Nucleus accumbens (tissue), 56 donors: ENCODE measurements at places on chromosomes 4 and X.

DNA sequence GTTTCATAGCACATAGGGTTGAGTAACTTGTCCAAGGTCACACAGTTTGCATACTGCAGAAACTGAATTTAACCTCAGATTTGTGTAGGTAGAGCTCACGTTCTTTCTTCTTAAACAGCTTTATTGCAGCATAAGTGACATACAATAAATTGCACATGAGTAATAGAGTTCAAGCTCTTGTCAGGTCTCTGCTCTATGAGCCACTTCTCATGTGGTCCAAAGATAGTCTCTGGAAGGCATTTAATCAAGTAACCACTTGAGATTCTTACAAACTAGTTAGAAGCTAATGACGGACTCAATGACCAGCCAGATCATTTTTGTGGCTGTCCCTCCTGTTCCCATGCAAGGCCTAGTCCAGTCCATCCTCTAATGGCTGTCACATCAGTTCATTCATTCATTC, 68.9 kb downstream of the MAOB start:
- no peak for DNase-seq

GRCh38 chr4:93409035-93409434, 419.5 kb upstream of the ATOH1 start:
- no peak for DNase-seq

GRCh38 chr4:11471618-11472017, 42.9 kb upstream of the HS3ST1 start:
- no peak for DNase-seq

DNA sequence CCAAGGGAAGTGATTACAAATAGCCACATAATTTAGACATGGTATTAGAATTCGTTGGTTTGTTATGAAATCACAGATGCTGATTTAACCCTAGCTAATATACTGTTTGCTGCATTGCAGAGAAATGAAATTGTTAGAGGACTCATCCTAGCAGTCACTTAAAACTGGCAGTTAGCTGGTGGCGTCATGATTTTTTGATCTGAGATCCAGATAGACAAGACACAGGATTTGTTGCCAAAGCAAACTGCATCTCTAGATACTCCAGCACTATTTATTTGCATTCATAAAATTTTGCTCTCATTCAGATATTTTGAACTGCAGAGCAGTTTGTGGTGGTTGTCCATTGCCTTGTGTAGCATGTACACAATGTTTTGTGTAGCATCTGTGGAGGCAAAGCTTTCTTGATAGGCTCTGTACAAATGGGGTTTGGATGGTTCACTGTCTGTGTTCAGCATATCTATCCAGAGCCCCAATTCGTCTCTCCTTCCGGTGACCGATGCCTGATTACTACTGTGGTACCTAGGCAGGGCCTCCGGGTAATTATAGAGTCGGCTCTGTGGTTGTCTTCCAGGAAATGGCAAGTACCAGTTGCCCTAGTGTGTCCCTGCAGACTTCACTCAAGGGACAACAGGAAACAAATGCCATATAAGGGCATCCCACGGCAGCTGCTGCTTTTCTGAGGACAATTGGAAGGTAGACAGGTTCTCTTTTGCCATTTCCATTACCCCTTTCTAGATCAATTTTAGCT, 30.1 kb upstream of the SPARCL1 start:
- DNase-seq = no peak

DNA sequence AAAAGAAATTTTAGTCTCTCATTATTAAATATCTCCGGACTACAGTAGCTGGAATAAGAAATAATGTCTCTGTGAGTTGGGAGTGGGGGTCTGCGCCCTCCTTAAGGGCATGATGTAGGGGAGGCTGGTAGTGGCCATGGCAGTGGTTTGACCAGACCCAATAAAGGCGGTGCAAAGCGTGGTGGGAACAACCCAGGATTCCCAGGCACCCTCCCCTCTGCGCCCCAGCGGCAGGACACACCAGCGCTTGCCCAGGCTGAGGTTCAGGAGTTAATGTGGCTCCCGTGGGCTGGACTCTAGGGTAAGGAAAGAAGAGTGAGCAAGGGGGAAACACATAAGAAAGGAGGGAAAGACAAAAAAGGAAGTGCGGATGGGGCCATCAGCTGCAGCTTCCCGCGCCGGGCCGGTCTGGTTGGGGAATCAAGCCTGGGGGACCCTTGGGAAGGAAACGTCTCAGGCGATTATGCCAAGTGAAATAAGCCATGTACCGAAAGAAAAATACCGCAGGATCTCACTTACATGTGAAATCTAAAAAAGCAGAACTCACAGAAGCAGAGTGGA, 157.5 kb upstream of the SMIM31 start:
- DNase-seq = no peak

DNA sequence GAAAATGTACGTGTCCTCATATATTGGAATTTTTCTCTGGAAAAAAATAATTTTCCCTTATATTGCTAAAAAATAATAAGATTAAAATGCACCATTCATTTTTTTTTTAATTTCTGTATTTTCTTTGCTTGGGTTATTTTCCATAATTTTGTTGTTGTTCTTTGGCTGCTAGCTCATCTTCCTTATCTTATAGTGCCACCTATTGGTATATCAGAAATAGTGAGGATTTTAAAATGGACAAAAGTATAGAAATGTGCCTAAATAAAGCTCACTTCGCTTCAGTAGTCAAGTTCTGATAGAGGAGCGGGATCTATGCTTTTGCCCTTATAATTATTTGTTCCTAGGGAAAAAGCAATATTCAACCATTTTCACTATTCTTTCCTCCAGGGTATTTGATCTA, 134.8 kb downstream of the NAP1L3 start:
- DNase-seq = no peak

DNA sequence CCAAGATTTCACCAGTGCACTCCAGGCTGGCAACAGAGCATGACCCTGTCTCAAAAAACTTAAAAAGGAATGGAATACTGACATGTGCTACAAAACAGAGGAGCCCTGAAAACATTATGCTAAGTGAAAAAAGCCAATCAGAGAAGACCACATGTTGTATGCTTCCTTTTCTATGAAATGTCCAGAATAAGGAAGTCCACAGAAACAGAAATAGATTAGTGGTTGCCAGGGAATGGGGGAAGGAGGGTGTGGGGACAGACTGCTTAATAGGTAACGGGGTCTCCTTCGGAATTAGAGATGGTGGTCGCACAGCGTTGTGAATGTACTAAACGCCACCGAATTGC, 30.1 kb upstream of the KIAA0232 start:
- DNase-seq = no peak
